ENCODE measurements at places on chromosomes 11 and 22. TPM values are rescaled to one million over a fixed set of nuclear protein-coding genes. Genes with fewer than 3 reads are reported as not detected.
A peak's percentile ranks its signal among the peaks of the same experiment; 100 is the strongest.

GRCh38 chr11:3069425-3069824 is 12.2 kb upstream of the CARS1 start:
- DNase-seq, result no peak

- DNase-seq, result peak; percentile 80
Measured at GRCh38 chr22:30287648-30288418, 1.5 kb downstream of the CASTOR1 start.

DNA sequence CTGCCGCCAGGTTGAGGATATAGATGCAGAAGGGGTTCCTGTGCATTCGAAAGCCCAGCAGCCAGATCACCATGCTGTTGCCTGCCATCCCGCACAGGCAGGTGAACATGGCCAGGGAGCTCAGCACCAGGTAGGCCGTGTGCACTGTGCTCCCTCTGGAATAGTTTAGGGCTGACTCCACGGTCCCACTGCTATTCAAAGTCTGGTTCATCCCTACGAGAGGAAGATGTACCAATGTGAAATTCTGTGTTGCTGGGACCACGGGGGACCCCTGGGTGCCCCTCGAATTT is at the start of gene MRGPRD:
Gene MRGPRD, minus strand, starts transcription at position 211 of the 290 bp plus-strand sequence. Its CDS starts 0 bp downstream, at position 211.
- DNase-seq, result no peak

Gene SERGEF
- 30.9 TPM for total RNA-seq

Gene TMEM132A
- total RNA-seq, result 35.6 TPM

GRCh38 chr11:78830277-78830819 is 255.7 kb upstream of the NARS2 start:
- no peak for DNase-seq

- no peak for DNase-seq
Measured at GRCh38 chr11:44604171-44604581, 38.7 kb downstream of the CD82 start.

Gene SLC17A6
- total RNA-seq, result not detected

- no peak for DNase-seq
Measured at GRCh38 chr11:128026596-128026995, 560.8 kb downstream of the ETS1 start.

DNA sequence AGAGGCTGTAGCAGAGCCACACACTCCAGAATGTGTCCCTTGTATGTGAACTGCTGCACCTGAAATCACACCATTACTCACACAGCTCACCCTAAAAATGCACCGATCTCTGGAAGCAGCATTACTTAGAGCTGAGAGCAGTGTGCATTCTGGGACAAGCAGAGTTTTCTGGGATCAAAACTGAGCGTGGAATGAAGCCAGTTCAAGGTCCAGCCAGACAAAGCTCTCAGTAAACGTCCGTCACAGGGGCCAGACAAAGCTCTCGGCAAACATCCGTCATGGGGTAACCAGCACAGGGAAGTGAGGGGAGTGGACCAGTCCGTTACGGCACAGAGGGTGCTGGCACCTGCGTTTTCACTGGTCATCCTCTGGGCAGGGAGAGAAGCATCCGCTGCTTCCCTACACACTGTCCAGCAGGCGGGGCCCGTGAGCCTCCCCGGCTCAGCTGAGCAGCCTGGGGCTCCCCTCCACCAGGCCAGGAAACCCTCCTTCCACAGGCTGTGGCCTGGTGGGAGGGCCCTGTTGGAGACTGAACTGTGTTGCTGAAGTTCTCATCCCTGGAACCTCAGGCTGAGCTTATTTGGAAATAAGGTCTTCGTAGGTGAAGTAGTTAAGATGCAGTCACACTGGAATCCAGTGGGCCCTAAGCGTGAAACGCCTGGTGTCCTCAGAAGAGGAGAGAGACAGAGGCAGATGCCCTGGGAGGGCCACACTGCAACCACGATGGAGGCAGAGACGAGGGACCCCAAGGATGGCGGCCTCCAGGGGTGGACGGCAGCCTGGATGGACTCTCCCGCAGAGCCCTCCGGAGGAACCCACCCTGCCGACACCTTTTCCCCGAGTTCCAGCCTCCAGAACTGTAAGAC is 883.9 kb downstream of the BRD1 start:
- DNase-seq, result peak; percentile 32

- no peak for DNase-seq
Measured at GRCh38 chr22:25159028-25159427, 40.6 kb upstream of the CRYBB3 start.

Gene SLC22A9
- 0.43 TPM for total RNA-seq

GRCh38 chr22:33524511-33525260 is 395.6 kb downstream of the LARGE1 start:
- no peak for DNase-seq

GRCh38 chr11:122317305-122317704 is 201.3 kb upstream of the BLID start:
- DNase-seq, result no peak

Gene MS4A6E
- not detected for total RNA-seq

DNA sequence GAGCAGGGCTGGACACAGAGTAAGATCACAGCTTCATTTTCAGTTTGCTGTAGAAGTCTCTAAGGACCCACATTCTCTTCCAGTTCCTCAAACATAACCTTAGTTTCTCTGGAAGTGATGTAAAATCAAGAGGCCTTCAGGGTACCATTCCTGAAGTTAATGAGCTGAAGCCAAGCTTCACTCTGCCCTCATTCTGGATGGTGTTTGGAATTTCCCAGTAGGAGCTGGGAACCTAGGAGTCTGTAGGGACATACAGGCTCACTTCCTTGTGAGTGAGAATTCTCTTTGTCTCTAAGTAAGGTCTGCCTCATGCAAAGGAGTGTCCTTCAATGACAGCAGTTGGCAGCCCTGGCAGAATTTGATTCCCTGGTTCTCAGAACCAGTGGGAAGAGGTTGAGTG is 142.4 kb upstream of the NARS2 start:
- no peak for DNase-seq

DNA sequence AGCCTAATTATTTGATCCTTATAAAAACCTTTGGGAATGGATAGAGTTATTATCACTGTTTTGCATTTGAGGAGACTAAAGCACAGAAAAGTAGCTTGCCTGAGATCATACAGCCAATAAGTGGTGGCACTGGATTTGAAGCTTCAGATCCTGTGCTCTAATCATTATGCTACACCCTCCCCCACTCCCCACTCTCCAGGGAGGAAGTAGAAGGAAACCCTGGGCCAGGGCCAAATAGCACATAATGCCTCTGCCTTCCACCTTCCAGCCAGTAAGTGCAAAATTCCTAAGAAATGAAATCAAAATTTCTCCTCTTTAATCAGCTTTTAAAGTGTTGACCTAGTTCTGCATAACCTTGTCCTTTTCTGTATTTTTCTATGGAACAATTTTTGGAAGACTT is 61.6 kb downstream of the SIK2 start:
- DNase-seq, result peak; percentile 37

- no peak for DNase-seq
Measured at GRCh38 chr22:38148245-38148644, 33.4 kb downstream of the PLA2G6 start.

DNA sequence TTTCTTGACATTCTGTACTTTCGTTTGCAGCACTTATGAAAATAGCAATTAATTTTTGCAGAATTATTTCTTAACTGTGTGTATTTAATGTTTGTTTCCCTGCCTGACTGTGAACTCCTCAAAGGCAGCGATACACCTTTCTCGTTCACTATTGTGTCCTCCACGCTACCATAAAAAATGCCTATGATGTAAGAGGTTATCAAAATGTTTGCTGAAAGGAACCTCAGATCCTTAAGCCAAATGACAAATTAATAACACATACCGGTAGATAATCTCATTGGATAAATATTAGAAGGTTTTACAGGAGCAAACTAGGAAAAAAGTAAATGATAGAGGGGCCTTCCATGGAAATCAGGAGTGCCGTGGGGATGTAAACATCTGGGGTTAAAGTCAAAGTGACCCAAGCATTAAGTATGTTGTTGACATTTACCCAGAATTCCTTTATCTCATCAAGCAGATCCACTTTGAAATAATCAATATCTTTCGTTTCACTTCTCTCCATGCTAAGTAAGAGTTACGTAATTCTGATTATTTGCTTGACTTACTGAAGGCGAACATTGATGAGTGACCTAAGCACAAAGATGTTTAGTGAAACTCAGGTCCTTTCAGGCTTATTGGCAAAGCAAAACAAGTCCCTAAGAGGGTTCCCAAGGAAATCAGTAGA is 2.6 kb upstream of the OOSP3 start:
- no peak for DNase-seq

Gene GRAP2
- not detected for total RNA-seq

GRCh38 chr11:104772806-104773241 is 125.4 kb downstream of the CASP12 start:
- no peak for DNase-seq

DNA sequence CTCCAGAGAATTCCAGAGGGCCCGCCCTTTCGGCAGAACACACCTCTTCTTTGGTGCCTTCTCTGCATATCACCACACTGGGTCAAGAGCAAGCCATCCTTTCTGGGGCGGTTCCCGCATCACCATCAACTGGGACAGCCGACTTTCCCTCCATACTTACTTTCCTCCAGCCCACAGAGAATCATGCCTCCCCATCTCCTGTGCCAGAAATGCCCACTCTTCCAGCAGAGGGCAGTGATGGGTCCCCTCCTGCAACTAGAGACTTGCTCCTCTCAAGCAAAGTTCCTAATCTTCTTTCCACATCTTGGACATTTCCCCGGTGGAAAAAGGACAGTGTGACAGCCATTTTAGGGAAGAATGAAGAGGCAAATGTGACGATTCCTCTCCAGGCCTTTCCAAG is 157.7 kb downstream of the C11orf91 start:
- peak; percentile 79 for DNase-seq

- DNase-seq, result no peak
Measured at GRCh38 chr11:126054882-126055281, 7.8 kb downstream of the CDON start.

GRCh38 chr11:121478226-121478894 is 25.6 kb upstream of the SORL1-AS1 start:
- DNase-seq, result peak; percentile 93

- peak; percentile 32 for DNase-seq
Measured at GRCh38 chr11:60944490-60945294, 7.3 kb downstream of the SLC15A3 start.

DNA sequence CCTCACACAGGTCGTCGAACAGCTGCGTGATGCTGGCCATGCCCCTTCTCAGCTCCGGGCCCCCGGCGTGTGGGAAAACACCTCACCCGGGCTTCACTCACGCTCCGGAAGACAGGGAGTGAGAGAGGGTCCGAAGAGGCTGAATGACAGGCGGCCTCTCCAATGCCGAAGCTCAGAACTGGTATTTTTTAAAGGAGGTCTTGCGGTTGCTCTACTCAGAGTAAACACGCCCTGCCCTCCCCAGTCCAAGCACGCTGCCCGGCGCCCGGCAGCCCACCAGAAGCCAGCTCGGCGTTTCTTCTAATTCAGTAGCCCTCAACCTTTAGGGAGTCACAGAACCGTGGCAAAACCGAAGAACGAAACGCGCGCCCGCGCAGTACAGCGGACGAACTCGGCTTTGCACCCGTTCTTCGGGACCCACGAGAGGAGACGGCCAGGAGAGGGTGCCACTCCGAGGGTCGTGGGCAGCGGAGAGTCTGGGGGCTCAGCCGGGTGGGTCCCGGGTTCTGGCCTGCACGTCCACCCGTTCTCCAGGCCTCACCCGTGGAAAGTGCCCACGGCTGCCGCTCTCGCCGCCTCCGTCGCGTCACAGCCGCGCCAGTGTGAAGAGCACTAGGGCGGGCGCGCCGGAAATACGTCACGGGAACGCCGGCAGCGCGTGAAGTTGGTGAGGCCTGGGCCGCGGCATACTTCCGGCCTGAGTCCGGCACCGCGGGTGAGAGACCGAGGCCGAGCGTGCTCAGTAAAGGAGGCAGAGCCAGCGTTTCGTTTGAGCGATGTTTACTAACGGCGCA is at the start of gene TUBGCP6:
Gene TUBGCP6, minus strand, starts transcription at position 604 of the 794 bp plus-strand sequence. Its CDS starts 564 bp downstream, at position 40.
- DNase-seq, result peak; percentile 89

DNA sequence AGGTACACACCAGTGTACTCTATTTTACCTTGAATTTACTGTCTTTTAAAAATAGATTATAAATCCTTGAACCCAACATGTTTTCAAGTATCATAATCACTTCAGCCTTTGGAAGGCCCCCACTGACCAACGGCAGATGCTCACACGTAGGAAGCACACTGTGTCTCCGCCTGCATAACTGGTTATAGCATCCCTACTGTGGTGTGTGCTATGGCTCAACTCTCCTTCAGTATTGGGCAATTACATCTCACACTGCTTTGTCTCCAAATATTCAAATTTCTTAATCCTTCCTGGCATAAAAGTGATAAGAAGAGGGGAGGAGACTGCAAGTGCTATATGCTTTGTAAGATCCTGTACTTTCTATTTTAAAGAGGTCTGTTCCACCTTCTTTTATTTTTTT is 165.7 kb downstream of the CADM1 start:
- no peak for DNase-seq

DNA sequence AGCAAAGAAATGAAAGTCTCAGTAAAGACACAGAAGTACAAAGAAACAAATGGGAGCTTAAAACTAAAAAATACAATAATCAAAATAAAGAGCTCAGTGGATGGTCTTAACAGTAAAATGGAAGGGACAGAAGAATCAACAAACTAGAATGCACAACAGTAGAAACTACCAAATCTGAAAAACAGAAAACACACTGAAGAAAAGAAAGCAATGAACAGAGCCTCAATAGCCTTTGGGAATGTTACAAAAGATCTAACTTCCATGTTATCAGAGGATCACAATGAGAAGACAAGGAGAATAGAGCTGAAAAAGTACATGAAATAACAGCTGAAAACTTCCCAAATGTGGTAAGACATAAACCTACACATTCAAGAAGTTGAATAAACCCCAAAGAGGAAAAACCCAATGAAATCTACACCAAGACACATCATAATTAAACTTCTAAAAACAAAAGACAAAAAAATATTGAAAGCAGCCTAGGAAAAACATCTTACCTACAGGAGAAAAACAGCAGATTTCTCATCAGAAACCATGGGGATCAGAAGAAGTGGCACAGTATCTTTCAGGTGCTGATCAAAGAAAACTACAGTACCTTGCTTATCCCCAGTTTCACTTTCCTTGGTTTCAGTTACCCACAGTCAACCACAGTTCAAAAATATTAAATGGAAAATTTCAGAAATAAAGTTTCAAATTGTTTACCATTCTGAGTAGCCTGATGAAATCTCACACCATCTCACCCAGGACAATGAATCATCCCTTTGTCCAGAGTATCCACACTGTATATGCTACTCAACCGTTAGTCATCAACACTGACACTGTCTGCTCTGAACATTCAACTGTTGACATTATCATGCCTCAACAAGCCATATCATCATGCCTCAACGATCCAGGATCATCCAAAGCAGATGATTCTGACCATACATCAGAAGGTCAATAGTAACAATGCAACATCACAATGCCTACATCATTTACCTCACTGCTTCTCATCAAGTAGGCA is 22.2 kb downstream of the RRAS2 start:
- no peak for DNase-seq

Gene CERK
- 17.1 TPM for total RNA-seq

DNA sequence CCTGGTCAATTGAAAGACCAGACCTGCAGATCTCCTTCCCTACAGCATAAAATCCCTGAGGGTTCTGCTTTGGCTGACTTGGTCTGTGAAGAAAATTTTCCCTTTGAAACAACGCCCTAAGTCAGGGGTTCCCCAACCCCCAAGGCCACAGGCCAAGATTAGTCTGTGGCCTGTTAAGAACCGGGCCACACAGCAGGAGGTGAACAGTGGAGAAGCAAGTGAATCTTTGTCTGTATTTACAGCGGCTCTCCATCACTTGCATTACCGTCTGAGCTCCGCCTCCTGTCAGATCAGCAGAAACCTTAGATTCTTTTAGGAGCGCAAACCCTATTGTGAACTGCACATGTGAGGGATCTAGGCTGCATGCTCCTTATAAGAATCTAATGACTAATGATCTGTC is 38.2 kb downstream of the CCDC83 start:
- DNase-seq, result no peak

GRCh38 chr22:49276567-49276966 is 551.1 kb downstream of the BRD1 start:
- DNase-seq, result no peak

Data from HT-29 (cell line).